WTC11 (cell line): ENCODE measurements at places on chromosomes 12 and 14. TPM values are rescaled to one million over a fixed set of nuclear protein-coding genes. Genes with fewer than 3 reads are reported as not detected.
A peak's percentile ranks its signal among the peaks of the same experiment; 100 is the strongest.

Gene DEPDC4
- total RNA-seq = 4.4 to 5.5 TPM (median 5.5 TPM) in 3 replicates

DNA sequence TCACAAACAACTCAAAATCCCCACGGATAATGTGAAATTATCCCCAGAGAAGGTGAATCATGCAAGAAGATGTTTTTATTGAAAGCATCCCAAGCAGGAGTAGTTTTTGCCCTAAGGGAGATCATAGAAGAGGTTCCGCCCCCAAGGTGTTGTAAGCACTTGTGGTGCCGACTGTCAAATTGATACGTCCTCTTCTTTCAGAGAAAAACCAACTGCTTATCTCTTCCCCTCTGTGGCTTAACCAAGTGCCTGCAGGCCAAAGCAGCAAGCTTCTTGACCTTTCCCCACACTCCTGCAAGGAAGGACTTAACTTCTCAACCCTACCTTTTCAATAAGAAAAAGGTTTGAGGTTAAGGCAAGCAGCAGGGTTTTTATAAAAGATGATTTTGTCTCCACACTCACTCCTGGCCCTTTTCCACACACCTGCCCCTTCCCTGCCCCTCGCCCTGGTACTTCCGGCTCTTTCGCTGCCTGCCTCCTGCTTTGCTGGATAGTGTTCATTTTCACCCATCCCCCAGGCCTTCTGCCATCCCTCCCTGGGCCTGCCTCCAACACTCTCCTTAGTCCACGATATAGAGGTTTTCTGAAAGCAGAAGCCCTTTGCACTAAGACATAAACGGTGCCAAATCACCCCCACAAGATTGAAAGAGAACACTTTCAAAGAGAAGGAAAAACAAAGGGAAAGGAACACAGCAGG is 114.5 kb downstream of the EGLN3 start:
- peak overlapping the region; percentile 7 for H3K27ac ChIP-seq
- DNase-seq = no peak
- H3K36me3 ChIP-seq = no peaks in the 10 kb centered on the region
- H3K27me3 ChIP-seq = no peaks in the 10 kb centered on the region; the same call in 1 of the 2 replicates
- H3K4me3 ChIP-seq = no peak overlapping the region
- H3K4me1 ChIP-seq = peaks cover 22% of the 10 kb centered on the region

- H3K4me3 ChIP-seq = no peak overlapping the region
- no peak overlapping the region for H3K27ac ChIP-seq
- peaks cover 2% of the 10 kb centered on the region; the same call in 1 of the 2 replicates for H3K4me1 ChIP-seq
- peaks cover 3% of the 10 kb centered on the region for H3K27me3 ChIP-seq
Measured at GRCh38 chr12:4943067-4943937, 33.6 kb downstream of the KCNA1 start.

Gene TRPV4
- total RNA-seq = 2.9 to 5.4 TPM (median 5.1 TPM) in 3 replicates
